Hindlimb muscle (tissue), 1 donor: ENCODE measurements at places on chromosomes 3 and 15.

DNA sequence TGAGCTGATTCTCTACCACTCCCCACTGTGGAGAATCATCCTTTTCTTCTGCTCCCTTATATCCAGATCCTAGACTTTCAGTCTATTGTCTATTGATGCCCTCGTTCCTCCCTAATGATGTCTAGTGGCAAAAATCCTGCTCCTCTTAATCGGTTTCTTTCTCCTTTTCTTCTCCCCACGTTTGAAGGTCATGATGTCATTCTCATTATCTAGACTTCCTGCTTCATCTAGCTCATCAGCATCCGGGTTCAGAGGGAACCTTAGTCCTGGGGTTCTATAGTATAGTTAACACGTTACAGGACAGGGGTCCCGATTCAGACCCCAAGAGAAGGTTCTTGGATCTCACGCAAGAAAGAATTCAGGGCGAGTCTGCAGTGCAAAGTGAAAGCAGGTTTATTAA lies 14.9 kb upstream of the ALDH1A2 start:
- no peak for DNase-seq

GRCh38 chr15:65333148-65333820 lies 28.8 kb downstream of the RNU5B-1 start:
- DNase-seq, result no peak

GRCh38 chr3:38782148-38782547 lies 33.9 kb downstream of the SCN10A start:
- no peak for DNase-seq

DNA sequence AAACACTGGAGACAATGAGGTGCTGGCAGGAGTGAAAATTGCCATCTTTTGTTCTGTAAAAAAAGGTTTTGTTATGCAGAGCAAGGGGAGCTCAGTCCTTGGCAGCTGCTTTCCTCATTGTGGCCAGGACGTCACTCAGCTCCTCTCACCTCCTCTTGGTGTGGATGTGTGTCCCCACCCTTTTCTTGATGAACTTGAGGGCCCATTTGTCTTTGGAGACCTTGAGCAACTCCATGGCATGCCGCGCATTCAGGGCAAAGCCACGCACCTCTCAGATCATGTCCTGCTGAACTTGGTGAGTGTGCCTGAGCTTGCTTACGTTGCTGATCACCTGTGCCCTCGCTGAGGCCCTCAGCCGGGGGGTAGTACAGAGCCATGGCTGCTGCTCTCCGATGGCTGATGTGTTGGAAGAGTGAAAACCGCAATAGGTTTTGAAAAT lies 24.5 kb upstream of the BDH1 start:
- DNase-seq, result no peak

DNA sequence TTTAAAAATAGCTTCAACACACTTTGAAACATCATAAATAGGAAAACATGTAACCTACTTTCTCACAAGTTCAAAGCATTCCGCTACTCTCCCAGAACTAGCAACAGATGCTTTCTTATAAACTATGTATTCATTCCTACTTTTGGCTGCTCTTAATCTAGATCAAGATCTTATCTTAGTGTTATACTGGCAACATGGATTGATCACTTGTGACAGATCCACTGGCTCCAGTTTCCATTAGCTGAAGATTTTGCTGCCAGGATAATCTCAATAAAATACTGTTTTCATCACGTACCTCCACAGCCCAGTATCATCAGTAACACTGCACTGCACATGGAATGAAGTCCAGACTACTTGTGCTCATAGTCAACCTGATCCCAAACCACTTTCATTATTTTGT lies 491.7 kb upstream of the AGTR1 start:
- DNase-seq, result no peak

DNA sequence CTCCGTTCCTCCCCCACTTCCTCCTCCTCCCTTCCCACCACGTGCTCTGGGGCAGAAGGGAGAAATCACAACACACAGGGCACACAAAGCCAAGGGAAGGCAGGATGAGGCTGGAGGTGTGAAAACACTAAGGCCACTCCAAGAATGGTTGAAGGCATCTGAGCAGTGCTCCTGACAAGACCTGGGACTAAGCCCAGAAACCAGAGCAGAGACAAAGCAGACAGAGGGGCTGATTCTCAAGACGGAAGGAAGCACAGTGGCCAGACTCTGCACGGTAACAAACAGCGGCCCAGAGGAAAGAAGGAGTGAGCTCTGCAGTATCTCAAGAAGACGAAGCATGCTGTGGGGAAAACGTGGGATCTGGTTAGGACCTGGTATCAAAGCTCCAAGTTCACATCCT lies 78.1 kb downstream of the ADCY5 start:
- DNase-seq, result no peak

- DNase-seq, result no peak
Measured at GRCh38 chr15:82950746-82951370, 1.7 kb downstream of the HOMER2 start.

- DNase-seq, result no peak
Measured at GRCh38 chr15:64519897-64520296, 59.5 kb downstream of the ZNF609 start.

DNA sequence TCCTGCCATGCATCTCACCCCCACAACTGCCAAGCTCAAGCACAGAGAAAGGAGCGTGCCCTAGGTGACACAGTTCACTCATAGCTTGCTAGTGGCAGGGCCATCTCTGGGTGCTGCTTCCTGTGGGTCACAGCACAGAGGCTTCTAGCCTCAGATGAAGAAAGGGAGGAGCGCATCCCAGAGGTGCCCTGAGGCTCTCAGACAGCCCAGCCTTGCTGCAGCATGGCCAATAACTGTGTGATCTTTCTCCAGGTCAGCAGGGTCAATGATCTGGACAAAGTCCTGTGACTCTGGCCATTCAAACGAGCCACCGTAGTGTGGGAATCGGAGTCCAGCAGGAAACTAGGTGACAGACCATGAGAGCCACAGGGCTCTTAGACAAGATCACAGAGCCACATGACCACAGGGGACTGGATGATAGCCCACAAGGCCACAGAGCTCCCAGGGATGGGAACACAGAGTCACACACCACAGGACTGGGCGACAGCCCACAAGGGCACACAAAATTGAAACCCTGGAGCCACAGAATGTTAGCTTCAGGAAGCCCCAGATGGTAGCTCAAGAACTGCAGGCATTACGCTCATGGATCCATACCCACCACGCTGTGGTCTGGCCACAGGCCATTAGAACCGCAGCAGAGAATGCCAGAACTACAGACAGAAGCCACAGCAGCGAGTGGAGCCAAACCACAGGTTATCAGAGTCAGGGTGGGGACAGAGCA lies 25.9 kb upstream of the GRIP2 start:
- DNase-seq, result no peak

DNA sequence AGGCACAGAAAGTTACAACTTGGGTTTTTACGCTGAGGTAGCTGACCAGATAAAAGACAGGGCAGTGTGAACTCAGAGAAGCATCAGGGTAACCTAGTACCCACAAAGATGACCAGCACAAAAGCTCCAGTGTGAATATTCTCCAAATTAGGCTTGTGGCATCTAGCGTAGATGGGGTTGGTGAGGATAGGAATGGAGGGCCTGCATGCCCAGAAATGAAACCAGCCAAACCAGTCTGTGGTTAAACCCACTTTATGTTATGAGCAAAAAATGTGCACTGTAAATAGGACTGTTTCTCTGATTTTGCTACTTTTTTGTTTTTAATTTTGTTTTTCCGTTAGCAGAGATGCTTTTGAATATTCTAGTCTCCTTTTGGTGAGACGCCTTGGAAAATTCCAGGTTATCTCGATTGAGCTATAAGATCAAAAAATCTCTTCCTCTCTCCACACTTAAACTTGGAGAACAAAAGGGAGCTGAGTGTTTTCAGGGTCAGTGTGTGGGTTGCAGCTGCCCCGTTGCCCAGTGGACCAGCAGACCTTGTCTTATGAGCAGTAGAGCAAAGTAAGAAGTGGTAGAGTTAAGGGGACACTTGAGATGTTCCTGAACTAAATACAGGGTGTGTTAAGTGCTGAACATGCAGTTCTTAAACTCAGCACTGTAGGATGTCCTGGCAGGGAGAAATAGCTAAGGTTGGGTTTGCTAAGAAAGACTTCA lies 132.9 kb downstream of the C3orf38 start:
- no peak for DNase-seq

- no peak for DNase-seq
Measured at GRCh38 chr3:143586576-143586975, 261.7 kb downstream of the SLC9A9 start.

DNA sequence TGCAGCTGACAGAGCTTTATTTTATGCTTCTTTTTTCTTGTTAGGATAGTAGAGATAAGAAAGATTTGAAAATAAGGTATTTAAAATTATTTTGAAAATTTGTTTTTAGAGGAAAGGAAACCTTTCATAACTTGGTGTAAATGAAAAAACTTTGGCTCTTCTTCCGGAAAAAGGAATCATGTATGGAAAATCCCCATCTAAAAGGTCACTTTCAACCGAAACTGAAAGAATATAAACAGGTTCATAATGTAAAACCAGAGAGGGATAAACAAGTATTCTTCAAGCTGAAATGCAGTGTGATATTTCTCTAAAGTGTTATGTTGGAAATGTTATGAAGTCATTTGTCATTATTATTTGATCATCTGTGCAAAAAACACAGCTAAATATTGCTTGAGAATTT lies 246.8 kb downstream of the NFKBIZ start:
- DNase-seq, result no peak

GRCh38 chr3:37030588-37030987 lies 37.3 kb downstream of the MLH1 start:
- peak; percentile 79 for DNase-seq

- no peak for DNase-seq
Measured at GRCh38 chr15:55277715-55278114, 11.9 kb downstream of the RAB27A start.

DNA sequence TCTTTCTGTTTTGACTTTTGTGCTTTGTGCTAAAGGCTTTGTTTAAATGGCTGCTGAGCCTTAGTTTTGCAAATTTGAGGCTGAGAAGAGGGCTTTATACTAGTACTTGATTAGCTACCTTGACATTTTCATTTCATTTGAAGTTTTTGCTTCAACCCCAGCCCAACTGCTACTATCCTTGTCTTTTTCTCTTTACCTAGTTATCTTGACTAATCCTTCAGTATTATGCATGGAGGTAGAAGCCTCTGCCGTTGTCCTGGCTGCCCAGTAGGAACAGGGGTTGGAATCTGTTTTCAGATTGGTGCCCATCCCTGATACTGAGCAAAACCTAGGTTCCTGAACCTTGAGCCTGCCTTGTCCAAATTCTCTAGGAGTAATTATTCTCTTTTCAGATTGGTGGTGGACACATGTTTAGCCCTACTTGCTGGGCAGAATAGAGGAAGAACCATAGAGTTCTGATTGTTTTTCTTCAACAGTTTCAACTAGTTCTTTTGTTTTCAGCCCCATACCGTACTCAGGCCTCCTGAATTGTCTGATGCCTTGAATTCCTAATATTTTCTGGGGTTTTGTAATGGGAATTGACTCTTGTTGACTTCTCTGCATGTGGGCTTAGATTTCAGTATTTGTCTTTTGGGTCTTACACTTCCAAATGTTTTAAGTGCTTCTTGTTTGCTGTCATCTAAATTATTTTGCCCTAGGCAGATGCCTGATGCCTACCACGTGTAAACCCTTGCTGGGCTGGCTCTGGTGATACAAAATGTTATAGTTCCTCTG lies 143.2 kb downstream of the DOCK3 start:
- DNase-seq, result no peak

DNA sequence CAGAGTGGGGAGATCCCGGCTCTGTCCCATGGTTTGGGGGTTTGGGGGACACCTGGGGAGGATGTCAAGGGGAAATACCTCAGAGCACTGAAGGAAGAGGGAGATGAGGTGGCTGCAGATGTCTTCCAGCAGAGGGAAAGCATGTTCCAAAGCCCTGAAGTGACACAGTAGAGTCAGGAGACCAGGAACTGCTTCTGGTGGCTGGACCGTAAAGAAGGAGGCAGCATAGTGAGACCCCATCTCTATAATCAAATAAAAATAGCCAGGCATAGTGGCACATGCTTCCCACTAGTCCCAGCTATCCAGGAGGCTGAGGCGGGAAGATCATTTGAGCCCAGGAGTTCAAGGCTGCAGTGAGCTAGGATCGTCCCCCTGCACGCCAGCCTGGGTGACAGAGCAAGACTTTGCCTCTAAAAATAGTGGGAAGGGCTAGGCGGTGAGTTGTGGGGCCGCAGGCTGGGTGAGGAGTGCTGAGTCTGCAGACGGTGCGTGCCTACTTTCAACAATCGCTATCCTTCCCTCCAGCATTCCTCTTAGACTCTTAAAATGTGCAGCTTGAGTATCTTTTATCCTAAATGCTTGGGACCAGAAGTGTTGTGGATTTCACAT lies 26.2 kb downstream of the HES1 start:
- DNase-seq, result no peak

DNA sequence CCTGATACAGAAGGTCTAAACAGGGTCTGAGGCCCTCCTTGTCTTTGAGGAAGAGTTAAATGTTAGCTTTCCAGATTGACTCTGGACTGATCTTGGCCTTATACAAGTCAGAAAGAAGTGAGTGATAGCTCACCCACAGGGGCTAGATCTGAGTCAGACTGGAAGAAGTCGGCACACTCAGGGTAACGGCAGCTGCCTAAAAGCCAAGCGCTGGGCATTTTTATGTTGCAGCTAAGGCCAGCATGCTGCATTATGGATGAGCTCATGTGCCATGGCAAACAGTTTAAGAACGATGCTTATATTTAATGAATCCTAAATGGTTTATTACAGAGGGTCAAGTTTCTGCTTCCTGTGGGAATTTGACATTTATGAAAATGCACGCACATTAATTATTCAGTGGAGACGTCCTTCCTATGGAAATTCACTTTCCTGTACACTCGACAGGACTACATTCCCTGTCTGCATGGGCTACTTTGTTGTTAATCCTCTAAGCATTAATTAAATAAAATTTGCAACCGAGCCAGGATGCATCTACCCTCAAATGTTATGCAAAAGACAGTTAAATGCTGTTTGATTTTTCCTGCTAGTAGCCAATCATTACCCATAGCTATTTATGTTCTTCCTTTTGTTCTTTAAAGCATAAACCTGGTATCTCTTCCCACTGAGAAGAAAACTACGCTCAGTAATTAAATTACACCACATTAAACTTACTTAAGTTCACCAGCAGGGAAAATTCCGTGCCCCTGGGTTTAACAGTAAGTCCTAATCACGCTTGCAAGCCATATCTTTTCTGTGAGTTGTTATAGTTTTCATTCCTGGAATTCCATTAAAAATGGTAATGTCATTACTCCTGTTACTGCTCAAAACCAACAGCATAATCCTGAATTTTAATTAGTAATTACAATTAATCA lies 762.7 kb upstream of the CFAP20DC start:
- DNase-seq, result no peak

DNA sequence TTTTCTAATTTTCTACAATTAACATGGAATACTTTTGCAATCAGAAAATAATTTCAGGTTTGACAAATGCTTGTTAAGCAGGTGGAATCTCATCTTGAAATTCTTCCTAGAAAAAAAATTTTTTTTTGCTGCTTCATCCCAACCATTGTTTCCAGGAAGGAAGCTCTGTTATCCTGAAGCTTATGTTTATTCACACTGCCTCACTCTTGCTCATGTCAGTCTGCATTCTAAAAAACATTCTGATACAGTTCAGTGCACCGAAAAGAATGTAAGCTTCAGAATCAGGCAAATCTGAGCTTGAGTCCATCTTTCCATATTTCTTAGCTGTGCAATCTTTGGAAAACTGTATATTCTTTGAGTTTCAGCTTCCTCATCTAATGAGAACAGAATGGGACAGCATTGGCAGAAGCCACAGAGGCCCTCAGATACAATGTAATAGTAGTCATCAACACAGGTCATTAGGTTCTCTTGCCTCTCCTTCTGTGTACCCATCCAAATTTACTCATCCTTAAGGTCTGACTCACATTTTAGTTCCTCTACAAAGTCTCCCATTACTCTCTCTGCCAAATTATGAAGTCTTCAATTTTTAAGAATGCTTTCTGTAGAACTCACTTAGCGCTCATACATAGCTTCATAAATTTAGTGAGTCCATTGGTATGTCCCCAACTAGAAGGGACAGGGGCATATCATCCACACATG lies 881.8 kb upstream of the NR2F2 start:
- DNase-seq, result no peak

GRCh38 chr3:105745046-105745445 lies 123.8 kb downstream of the CBLB start:
- DNase-seq, result no peak
